GM12891 (cell line): ENCODE measurements at places on chromosomes 2 and 18.

DNA sequence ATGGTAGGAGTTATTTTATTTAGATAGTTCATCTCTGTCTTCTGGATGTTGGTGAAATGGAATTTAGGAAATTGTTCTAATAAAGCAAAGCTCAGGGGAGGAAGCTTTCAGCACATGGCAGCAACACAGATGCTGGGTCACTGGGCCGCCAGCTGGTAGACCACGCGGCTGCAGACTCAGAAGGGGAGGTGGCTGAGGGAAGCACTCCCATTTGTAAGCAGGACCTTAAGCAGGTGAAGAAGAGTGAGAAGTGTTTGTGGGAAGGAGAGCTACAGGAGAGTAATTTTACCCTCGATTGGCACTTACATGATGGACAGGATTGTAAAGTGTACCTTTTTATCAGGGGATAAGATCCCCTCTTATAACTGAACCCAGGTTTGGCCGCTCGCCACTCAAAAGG, 24.4 kb downstream of the NMS start:
- no peak for DNase-seq

DNA sequence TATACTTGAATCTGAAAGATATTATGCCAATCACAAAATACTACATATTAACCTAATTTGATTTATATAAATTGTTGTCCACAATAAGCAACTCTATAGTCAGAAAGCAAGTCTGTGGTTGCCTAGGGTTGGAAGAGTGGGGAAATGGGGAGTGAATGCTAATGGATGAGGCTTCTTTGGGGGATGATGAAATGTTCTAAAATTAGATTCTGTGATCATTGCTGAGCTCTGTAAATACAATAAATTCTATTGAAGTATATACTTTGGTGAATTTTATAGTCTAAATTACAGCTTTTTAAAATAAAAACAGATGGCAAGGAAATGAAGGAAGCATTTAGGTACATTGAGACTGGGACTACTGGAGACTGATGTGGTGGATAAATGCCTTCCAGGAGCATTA, 275.5 kb downstream of the MBD2 start:
- no peak for DNase-seq

DNA sequence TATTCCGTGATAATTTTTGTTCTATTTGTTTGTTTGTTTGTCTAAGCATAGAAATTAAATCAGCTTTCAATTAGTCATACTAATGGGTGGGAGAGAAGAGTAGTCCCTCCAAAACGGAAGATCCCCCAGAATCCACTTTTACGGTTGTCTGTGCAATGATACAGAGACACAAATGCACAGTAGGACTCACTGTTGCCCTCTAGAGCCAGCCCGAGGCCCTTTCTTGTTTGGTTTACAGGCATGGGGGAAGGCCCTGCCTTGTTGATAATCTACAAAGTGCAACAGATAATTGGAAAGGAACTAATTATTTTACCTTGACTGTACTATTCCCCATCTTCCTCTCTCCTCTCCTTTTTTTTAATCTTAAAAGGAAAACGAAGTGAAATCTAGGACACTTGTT, 121.1 kb downstream of the ACOXL start:
- DNase-seq: no peak

DNA sequence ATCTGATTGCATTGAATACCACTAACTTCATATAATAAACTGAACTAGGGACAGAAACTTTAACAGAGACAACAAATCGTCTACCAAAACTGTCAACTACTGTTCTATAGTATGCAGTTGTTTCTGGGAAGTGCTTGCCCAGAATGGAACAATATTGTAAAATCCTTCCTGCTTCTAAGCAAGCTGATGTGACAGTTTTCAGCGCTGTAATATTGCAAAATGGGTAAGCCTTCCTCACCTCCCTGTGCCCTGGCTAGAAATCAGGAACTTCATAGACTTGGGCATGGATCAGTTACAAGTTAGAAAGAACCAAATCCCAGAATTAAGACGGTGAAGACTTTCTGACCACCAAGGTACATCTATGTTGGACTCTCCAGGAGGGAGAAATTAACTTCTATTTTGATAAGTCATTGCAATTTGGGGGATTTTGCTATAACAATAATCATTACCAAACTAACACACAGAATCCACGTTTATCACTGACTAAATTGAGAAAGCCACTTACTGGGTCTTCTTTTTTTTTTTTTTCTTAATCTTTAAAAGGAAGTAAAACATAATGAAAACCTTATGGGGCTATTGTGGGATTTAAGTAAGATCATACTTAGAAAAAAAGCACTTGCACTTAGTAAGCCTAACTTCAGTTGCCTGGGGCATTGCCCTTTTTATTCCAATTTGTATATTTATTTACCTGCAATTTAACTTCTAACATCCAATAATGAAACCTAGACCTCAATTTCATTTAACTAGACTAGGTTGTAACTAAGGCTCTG, 261.5 kb downstream of the TRIB2 start:
- DNase-seq: no peak

- no peak for DNase-seq
Observed at GRCh38 chr2:64992218-64992617, 3.0 kb downstream of the SLC1A4 start.

DNA sequence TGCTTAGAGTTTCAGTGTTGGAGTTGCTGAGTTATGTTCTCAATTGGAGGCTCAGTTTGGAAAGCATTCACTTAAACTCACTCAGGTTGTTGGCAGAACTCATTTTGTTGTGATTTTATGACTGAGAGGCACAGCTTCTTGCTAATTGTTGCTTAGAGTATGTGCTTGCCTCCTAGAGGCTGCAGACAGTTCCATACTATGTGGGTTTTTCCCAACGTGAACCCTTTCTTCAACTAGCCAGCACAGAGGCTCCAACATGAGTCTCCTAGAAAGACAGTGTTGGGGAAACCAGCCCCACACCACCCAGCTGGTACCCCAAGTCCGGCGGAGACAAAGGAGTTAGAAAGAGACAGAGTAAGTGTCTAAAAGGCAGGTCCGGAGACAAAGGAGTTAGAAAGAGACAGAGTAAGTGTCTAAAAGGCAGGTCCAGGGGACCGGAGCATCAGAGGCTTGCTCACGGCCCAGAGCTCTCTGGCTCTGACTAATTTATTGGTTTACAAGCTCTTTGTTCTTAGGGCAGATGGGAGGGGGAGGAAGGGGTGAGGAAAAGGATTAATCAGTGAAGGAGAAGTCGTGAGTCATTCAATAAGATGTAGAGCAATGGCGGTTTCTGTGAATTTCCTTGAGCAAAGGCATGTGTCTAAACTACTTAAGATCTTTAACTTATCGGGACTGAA, 999.7 kb upstream of the LRRTM1 start:
- DNase-seq: no peak

GRCh38 chr18:48805826-48806535, 144.8 kb downstream of the SMAD7 start:
- no peak for DNase-seq

DNA sequence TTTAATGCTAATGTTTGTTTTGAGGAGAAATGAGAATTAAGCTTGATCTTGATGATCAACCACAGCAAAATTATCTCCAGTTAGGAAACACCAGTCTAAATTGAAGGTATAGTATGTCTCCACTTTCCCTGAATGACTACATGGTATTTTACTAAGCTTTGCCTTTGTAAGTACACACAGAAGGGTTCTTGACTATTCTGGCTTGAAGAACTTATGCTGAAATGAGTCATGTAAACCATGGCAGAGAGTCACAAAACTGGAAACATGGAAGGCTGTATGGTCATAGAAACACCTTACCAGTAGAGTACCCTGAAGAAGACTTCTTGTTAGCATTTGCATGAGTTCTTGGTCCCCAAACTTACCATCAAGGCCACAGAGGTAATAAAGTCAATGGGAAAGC, 250.5 kb downstream of the SLC8A1 start:
- DNase-seq: no peak

GRCh38 chr2:10471955-10472354, 23.8 kb upstream of the ODC1 start:
- DNase-seq: no peak

- DNase-seq: no peak
Observed at GRCh38 chr18:41721103-41721790, 233.8 kb upstream of the PIK3C3 start.

- DNase-seq: no peak
Observed at GRCh38 chr2:203878063-203878462, 10.5 kb downstream of the CTLA4 start.
